B cell (primary cell): ENCODE measurements at places on chromosomes 11 and 22.

GRCh38 chr22:25841775-25842174 lies 99.8 kb downstream of the MYO18B start:
- no peak for DNase-seq

DNA sequence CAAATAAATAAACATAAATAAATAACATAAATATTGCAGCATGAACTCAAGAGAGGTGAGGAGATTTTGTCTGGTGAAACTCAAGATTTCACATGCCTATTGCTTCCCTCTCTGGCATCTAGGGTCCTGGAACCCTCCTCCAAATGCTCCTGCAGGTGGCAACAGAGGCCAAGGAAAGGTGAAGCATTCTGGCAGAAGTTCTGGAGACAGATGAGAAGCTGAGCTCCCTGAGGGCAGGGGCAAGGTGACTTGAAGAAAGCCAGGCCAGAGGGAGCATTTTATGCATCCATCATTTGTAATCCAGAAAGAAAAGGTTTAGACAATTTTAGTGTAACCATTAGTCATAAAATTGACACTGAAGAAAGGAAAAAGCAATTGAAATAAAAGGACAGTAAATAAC lies 64.9 kb downstream of the ENDOD1 start:
- peak; percentile 75 for DNase-seq

DNA sequence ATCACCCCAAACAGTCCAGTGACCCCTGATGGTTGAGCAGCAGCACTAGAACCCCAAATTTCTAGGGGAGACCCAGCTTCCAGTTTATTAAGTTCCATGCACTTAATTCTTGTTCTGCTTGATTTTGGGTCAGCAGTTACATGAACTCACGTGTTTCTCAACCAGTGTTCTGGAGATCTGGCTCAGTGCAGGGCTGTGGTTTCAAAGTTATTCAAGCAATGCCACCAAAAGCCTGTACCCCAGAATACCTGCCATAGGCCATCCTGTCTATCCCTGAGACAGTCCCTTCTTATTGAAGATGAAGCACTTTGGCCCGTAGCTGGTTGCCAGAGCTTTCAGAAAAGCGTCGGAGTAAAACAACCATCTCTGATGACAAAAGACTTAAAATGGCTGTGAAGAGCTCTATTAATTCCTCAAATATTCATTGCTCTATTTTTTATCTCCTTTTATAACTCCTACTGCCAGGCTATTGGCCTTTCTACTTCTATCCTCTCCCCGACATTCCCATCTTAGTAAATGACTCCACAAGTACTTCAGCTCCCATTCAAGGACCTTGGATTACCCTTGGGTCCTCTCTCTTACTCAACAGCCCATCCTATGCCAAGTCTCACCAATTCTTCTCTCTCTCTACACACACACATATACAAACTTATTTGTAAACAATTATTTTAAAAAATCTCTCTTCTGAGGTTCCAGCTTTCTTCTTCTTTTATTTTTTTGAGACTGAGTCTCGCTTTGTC lies 18.0 kb upstream of the VPREB1 start:
- peak; percentile 38 for DNase-seq

DNA sequence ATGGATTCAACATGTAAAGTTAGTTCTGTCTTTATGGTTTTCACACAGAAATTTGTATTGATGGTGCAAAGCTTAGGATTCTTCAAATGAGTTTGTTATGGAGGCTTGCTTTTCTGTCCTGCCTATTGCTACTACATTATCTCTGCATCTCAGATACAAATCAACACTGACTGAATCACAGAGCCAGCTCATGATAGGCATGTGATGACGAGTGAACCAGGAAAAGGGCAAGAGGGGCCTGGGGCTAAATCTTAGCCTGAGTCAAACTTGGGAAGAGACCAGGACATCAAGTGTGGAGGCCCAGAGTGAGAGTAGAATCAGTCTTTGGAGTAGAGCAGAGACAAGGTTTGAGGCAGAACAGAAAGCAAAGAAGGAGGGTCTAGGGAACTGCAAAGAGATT lies 107.1 kb upstream of the CD44 start:
- DNase-seq = no peak

DNA sequence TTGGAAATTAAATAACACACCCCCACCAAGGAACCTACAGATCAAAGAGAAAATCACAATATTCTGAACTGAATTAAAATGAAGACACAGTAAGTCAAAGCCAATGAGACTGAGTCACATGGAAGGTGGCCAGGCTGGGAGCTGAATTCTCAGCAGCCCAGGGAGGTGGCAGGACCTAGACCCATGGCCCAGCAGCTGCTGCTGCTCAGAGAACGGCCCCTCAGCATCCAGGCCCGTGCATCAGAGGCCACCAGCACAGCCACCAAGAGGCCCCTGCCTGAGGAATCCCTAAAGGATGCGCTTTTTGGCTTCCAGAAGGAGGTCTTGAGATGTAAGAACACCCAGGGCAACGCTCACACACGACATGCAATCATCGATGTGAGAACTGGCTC lies 35.0 kb downstream of the TBX1 start:
- no peak for DNase-seq

DNA sequence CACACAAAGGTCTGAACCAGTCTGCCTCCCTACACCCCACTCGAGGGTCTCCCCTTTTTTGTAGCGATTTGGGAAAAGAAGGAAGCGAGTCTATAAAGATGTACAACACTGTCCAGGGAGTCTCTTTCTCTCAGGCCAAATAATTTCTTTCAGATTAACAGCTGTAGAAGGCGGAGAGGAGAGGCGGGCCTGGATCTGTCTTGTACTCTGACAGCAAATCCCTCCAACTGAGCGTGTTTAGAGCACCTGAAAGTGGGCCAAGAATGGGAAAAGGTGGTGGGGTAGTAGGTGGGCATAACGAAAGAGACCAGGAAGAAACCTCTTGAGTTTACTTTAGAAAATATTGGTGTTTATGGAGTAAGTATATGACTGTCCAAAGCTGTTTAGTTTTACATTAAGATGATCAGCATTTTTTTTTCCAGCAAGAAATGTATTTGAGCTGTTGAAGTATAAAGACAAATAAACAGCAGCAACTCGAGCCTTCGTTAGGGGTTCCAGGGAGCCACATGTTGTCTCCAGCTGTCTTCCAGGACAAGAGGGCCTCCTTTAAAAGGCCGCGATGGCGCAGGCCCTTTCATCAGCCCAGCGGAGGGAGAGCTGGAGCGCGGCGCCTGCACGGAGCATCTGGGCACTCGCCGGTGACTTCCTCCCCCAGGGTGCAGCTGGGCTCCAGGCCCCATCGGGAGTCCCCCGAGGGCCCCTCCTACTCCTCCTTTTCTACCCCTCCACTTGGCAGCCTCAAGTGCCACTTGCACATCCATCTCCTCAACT lies 34.9 kb downstream of the SCUBE1 start:
- DNase-seq = no peak

DNA sequence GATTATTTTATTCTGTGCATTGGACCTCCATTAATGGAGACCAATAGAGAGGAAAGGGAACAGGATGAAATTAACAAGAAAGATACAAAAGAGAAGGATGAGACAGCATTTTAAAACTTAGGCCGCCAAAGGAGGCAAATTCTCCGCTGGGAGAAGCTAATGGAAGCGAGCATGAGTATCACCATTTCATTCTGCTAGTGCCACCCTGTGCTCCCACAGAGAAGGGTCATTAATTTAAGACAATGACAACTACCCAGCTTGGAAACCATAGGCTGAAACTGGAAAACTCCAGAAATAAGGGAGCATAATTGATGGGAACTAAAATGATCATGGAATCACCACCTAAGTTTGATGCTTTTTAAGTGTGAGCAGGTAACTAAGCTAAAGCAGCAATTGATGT lies 69.2 kb downstream of the SLC36A4 start:
- DNase-seq = no peak

GRCh38 chr11:13302420-13302958 lies 24.9 kb downstream of the BMAL1 start:
- DNase-seq = no peak
